ENCODE measurements at places on chromosomes 5 and 9.
A peak's percentile ranks its signal among the peaks of the same experiment; 100 is the strongest.

DNA sequence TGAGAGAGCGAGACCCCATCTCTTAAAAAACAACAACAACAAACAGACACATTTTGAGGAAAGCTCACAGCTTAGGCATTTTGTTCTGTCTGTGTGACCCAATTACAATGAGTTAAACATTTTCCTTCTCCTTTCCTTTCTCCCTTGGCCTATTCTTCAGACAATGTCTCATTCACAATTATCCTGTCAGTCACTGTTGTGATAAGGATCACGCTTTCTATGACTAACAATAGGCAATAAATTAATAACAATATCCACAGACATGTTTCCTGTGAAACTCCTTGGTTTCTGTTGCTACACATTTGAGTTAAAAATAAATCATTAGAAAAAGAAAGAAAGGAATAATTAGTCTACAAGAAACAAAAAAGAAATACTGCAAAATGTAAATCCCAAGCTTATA lies 19.8 kb upstream of the CARTPT start:
- no peak for DNase-seq

DNA sequence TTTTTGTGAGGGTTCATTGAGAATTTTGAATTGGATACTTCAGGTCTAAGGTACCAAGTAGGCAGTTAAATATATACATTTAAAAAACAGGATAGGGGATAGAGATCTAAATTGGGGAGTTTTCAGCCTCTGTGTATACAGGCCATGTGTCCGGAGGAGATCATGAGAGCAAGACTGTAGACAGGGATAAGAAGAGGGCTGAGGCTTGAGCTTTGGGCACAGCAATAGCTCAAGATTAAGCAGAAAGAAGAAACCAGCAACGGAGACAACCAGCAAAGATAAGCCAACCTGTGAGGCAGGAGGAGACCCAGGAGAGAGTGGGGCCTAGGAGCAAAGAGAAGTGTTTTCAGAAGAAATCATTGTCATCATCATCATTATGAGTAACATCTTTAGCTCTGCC lies 258.4 kb downstream of the GRIA1 start:
- no peak for DNase-seq

DNA sequence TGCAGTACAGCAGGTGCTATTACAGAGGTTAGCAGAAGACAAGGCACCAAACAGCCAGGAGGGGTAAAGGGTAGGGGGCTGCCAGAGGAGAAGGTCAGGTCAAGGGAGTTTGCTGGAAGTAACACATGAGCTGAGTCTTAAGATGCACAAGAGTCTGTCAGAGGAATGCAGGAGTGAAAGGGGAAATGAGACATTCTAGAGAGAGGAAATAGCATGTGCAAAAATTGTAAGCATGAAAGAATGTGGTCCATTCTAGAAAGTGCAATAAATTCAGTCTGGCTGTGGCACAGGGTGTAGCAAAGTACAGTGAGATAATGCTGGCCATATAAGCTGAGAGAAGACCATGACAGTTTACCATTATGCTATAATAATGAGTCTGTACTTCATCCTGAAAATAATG lies 6.6 kb downstream of the GOLGA1 start:
- no peak for DNase-seq

- DNase-seq: no peak
These were observed 109.3 kb downstream of the DAPK1 start for GRCh38 chr9:87606841-87607521.

DNA sequence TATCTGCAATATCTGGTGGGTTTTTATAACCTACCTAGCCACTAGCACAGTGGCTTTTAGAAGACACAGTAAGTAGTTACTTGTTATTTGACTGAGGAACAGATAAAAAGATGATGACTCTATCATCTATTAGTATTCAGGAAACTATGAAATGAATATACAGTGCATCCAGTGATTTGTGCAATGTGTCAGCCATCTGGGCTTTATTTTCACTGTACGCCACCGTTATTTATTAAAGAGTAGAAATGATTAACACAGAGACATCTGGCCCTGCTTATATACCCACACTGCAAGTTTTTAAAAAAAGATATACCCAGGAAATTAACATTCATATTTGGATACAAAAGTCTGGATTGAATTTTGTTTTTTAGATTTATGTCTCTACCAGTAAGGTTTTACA lies 408.4 kb downstream of the PDE4D start:
- DNase-seq: no peak

GRCh38 chr5:178530526-178530925 lies 59.7 kb downstream of the COL23A1 start:
- no peak for DNase-seq

DNA sequence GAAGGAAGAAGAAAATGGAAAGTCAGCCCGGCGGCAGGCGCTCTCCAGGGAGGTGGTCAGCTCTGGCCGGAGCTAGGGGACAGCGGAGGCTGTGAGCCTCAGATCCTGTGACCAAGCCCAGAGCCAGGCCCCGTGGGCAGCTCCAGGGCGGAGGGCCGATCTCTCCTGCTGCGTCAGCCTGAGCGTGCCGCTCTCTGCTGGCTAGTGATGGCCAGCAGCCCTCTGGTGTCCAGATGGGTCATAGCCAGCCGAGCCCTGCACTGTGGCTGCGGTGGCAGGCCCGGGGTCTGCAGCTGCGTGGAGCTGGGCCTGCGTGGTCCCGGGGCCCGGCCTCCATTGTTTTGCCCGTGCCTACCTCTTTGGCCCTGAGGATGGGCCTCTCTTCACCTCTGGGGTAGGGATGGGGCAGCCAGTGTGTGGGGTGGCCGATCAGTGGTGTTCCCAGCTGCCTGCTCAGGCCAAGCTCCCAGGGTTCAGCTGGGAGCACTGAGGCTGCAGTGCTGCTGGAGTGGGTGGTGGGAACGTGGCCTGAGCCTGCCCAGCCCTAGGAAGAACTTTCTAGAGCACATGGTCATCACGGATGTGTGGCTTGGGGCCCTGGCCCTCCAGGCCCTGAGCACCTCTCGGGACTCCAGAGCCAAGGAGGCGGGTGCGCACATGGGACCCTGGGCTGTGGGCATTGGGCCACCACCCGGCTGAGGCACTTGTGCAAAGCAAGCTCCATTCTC lies 17.1 kb upstream of the NRARP start:
- DNase-seq: no peak

DNA sequence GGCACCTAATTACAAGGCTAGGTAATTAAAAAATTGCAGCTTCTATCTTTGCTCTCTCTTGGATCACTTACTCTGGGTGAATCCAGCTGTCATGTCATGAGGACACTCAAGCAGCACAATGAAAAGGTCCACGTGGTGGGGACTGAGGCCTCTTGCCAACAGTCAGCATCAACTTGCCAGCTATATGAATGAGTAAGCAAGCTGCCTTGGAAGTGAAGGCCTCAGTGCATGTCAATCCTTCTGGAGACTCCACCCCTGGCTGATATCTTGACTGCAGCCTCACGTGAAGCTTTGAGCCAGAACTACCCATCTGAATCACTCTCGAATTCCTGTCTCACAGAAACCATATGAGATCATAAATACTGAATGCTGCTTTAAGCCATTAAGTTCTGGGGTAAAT lies 140.5 kb downstream of the SNX18 start:
- DNase-seq: no peak

- no peak for DNase-seq
These were observed 519.2 kb downstream of the KIF4B start for GRCh38 chr5:155532621-155533311.

DNA sequence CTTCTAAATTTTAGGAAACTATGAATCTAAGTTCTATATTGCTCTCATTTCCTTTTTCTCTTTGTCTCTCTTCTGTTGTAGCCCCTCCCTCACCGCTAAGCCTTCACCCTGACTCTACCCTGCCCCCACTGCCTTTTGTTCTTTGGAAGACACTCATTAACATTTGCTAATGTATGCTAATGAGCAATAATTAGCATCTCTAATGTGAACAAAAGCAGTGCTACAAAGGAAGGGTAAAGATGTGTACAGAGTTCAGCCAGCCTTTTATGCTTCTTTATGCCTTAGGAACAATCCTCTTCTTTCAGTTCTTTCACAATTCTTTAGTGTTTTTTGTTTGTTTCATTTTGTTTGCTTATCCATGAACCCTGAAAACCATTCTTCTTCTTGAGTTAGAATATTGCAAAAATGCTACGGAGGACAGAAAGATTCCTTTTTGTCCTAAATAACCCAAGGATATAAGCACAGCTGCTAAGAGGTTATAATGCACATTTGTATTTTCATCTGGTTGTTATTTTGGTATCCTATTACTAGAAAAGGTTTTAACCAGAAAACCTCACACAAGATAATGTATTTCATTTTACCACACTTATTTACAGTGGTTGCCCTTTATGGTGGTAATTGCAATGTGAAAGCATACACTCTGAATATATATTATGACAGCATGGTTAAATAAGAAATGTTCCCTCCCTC lies 159.3 kb downstream of the TMC1 start:
- DNase-seq: no peak

GRCh38 chr9:136237486-136238341 lies 7.9 kb downstream of the QSOX2 start:
- no peak for DNase-seq

- no peak for DNase-seq
These were observed 145.3 kb upstream of the PAPPA start for GRCh38 chr9:116008278-116008677.

- DNase-seq: no peak
These were observed 295.2 kb downstream of the ADGRV1 start for GRCh38 chr5:90853750-90854149.

DNA sequence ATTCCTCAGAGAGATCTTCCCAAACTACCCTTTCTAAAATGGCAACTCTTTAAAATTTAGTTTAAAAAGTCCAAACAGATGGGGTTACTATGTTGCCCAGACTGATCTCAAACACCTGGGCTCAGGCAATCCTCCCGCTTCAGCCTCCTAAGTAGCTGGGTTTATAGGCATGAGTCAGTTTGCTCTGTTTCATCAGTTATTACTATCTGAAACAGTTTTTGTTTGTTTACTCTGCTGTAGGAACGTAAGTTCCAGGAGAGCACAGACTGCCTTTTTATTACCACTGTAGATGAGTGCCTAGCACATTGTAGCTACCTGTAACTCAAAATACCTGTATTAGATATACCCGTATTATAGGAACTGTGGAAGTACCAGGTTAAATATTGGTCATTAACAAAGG lies 89.4 kb downstream of the UHRF2 start:
- no peak for DNase-seq

GRCh38 chr5:9545992-9546851 lies at the start of gene SEMA5A:
SEMA5A (minus strand) TSS chr5:9546075; CDS start chr5:9379946, 166,129 bp downstream.
- peak; percentile 21 for DNase-seq

- no peak for DNase-seq
These were observed 113.4 kb downstream of the NR3C1 start for GRCh38 chr5:143290125-143290524.

Measured in activated CD4-positive, alpha-beta T cell treated with anti-CD3 and anti-CD28 coated beads for 4 hours (primary cell).